Mesothelial cell of epicardium (in vitro differentiated cells): ENCODE measurements at places on chromosomes 6 and 20. TPM values are rescaled to one million over a fixed set of nuclear protein-coding genes. Genes with fewer than 3 reads are reported as not detected.

The RIPOR2 gene
- 1.7 to 1.9 TPM (median 1.7 TPM) in 3 replicates for total RNA-seq

The GUCA1A gene
- total RNA-seq: 0.91 to 1.3 TPM (median 0.92 TPM) in 3 replicates

GRCh38 chr6:48990739-48991138, 472.3 kb downstream of the MMUT start:
- H3K4me1 ChIP-seq: no peaks in the 10 kb centered on the region
- H3K36me3 ChIP-seq: no peaks in the 10 kb centered on the region
- no peaks in the 10 kb centered on the region for H3K27me3 ChIP-seq
- H3K4me3 ChIP-seq: no peak overlapping the region

The OPN5 gene
- total RNA-seq: not detected in 3 replicates

DNA sequence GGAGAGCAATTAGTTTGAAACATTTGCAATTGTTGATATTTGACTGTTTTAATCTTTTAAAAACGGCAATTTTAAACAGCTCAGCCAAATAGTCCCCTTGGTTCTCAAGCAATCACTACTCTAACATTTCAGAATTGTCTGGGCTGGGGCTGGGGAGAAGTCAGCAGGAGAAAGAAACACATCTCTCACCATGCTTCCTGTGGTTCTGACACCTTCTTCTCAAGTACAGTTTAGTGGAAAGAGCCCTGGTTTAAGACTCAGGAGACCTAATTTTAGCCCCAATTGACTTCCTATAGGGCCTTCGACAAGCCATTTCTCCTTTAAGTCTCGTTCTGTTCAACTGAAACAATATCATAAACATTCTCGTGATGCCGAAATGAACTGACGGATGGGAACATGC, 168.4 kb upstream of the CDYL start:
- H3K36me3 ChIP-seq: no peaks in the 10 kb centered on the region
- no peaks in the 10 kb centered on the region for H3K27me3 ChIP-seq
- no peak overlapping the region for H3K27ac ChIP-seq

- peaks cover 34% of the 10 kb centered on the region for H3K4me1 ChIP-seq
- DNase-seq: no peak
- no peak overlapping the region for H3K27ac ChIP-seq
- no peak overlapping the region for H3K4me3 ChIP-seq
- H3K36me3 ChIP-seq: no peaks in the 10 kb centered on the region
- peaks cover 18% of the 10 kb centered on the region for H3K27me3 ChIP-seq
These were observed 159.9 kb downstream of the CD83 start for GRCh38 chr6:14277405-14277930.

The C6orf15 gene
- not detected in 3 replicates for total RNA-seq

GRCh38 chr6:85116475-85116874, 333.4 kb upstream of the NT5E start:
- no peaks in the 10 kb centered on the region for H3K36me3 ChIP-seq
- H3K4me3 ChIP-seq: no peak overlapping the region
- H3K27ac ChIP-seq: no peak overlapping the region
- DNase-seq: no peak
- H3K4me1 ChIP-seq: peaks cover 9% of the 10 kb centered on the region

GRCh38 chr6:40598516-40598915, 11.4 kb upstream of the LRFN2 start:
- DNase-seq: no peak
- H3K36me3 ChIP-seq: no peaks in the 10 kb centered on the region
- no peak overlapping the region for H3K27ac ChIP-seq
- no peaks in the 10 kb centered on the region for H3K4me1 ChIP-seq
- peaks cover 61% of the 10 kb centered on the region for H3K27me3 ChIP-seq

- H3K27me3 ChIP-seq: no peaks in the 10 kb centered on the region
- H3K27ac ChIP-seq: no peak overlapping the region
- DNase-seq: no peak
- H3K4me3 ChIP-seq: no peak overlapping the region
- peaks cover 32% of the 10 kb centered on the region for H3K36me3 ChIP-seq
These were observed 3.9 kb upstream of the ZBTB9 start for GRCh38 chr6:33450434-33450833.

- peaks cover 4% of the 10 kb centered on the region for H3K36me3 ChIP-seq
- no peaks in the 10 kb centered on the region for H3K4me1 ChIP-seq
- peaks cover 16% of the 10 kb centered on the region for H3K27me3 ChIP-seq
- no peak overlapping the region for H3K4me3 ChIP-seq
- DNase-seq: no peak
These were observed 31.8 kb upstream of the ELMO2 start for GRCh38 chr20:46438156-46438750.

GRCh38 chr20:51221791-51222408, 199.0 kb upstream of the KCNG1 start:
- H3K4me1 ChIP-seq: peaks cover 18% of the 10 kb centered on the region
- no peak overlapping the region for H3K27ac ChIP-seq
- H3K36me3 ChIP-seq: no peaks in the 10 kb centered on the region

The DLL1 gene
- total RNA-seq: 2.6 to 4.8 TPM (median 3.6 TPM) in 3 replicates

GRCh38 chr6:1658212-1659005, 48.7 kb downstream of the FOXC1 start:
- no peak for DNase-seq
- H3K4me1 ChIP-seq: peaks cover 26% of the 10 kb centered on the region
- no peaks in the 10 kb centered on the region for H3K27me3 ChIP-seq
- H3K4me3 ChIP-seq: no peak overlapping the region
- H3K36me3 ChIP-seq: peaks cover 3% of the 10 kb centered on the region

DNA sequence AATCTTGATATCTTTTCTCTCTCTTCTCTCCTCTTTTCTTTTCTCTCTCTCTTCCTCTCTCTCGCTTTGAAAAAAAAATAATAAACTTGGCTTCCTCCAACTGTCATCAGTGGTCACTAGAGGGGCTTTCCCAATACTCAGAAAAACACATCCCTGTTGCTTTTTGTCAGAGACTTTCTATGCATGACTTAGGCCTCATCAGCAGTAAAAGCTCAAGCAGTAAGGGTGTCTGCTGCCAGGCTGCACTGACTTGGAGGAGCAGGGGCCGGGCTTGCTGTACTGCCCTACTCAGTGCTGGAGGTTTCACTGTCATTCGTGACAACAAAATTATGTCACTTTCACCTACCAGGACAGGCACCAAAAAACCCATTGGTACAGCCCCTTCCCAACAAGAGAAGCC, 272.0 kb downstream of the ADGB start:
- no peaks in the 10 kb centered on the region for H3K27me3 ChIP-seq
- H3K36me3 ChIP-seq: no peaks in the 10 kb centered on the region
- no peak for DNase-seq
- H3K4me3 ChIP-seq: no peak overlapping the region

GRCh38 chr6:43428112-43428570, 800 bp downstream of the ABCC10 start:
- no peaks in the 10 kb centered on the region for H3K27me3 ChIP-seq
- H3K36me3 ChIP-seq: peaks cover 6% of the 10 kb centered on the region
- peaks cover 17% of the 10 kb centered on the region for H3K4me1 ChIP-seq
- no peak for DNase-seq

- no peak overlapping the region for H3K4me3 ChIP-seq
- DNase-seq: no peak
- peaks cover 25% of the 10 kb centered on the region for H3K36me3 ChIP-seq
- no peaks in the 10 kb centered on the region for H3K27me3 ChIP-seq
- peaks cover 29% of the 10 kb centered on the region for H3K4me1 ChIP-seq
These were observed 270.7 kb downstream of the SOX4 start for GRCh38 chr6:21864206-21864605.

- H3K4me1 ChIP-seq: peaks cover 59% of the 10 kb centered on the region
- no peaks in the 10 kb centered on the region for H3K36me3 ChIP-seq
- DNase-seq: no peak
- peak overlapping the region; percentile 89 for H3K4me3 ChIP-seq
- H3K27me3 ChIP-seq: peaks cover 4% of the 10 kb centered on the region
These were observed 24.8 kb downstream of the ZNF311 start for GRCh38 chr6:28980137-28980851.

GRCh38 chr6:32819729-32820128, 2.9 kb upstream of the HLA-DOB start:
- no peak overlapping the region for H3K4me3 ChIP-seq
- H3K4me1 ChIP-seq: peaks cover 2% of the 10 kb centered on the region
- peaks cover 6% of the 10 kb centered on the region for H3K27me3 ChIP-seq
- no peak overlapping the region for H3K27ac ChIP-seq

- no peak for DNase-seq
- no peak overlapping the region for H3K27ac ChIP-seq
- H3K4me3 ChIP-seq: no peak overlapping the region
- peaks cover 24% of the 10 kb centered on the region for H3K4me1 ChIP-seq
- H3K36me3 ChIP-seq: no peaks in the 10 kb centered on the region
- peaks cover 47% of the 10 kb centered on the region for H3K27me3 ChIP-seq
These were observed 39.5 kb upstream of the PCMTD2 start for GRCh38 chr20:64216036-64216435.

GRCh38 chr6:107607116-107607515, 117.2 kb downstream of the SOBP start:
- H3K4me1 ChIP-seq: peaks cover 41% of the 10 kb centered on the region
- H3K36me3 ChIP-seq: no peaks in the 10 kb centered on the region
- peak overlapping the region; percentile 41 for H3K27ac ChIP-seq
- DNase-seq: no peak

DNA sequence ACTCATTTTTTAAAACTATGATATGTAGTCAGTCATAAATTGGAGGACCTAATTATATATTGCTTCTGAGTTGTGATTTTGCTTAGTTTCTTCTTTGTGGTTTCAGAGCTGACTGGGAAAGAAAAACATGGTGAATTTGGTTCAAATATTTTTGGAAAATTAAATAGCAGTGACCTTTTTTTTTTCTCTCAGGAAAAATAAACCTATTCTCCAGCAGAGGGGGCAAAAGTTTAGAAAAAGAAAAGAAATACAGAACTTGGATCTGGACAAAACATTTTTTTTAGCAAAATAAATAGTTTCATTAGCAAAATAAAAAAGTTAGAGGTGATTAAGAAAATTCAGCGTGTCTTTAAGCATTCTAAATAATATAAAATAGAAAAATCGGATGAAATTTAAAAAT, 10.2 kb downstream of the COL10A1 start:
- H3K4me3 ChIP-seq: no peak overlapping the region
- no peaks in the 10 kb centered on the region for H3K27me3 ChIP-seq
- no peak overlapping the region for H3K27ac ChIP-seq
- DNase-seq: no peak
- H3K36me3 ChIP-seq: peaks cover 16% of the 10 kb centered on the region

The ZSCAN31 gene
- total RNA-seq: 5.8 to 8.8 TPM (median 6.0 TPM) in 3 replicates

DNA sequence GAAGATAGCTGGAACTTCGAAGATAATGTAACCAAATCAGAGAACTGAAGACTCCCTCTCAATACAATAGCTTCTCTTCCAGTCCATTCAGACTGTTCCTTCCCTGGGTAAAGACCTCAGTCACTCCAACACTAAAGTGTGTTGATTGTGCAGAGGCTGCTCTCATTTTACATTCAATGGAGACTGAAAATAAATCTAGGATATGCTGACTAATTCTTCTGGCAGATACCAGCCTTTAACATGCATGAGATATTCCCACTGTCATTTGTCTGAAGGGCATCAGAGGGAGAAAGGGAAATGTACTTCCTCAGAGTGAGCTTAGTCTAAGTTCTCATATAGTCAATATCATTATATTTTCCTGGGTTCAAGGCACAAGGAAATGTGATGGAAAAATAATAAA, 166.4 kb upstream of the IRAK1BP1 start:
- H3K27me3 ChIP-seq: peaks cover 6% of the 10 kb centered on the region
- no peaks in the 10 kb centered on the region for H3K36me3 ChIP-seq
- H3K4me1 ChIP-seq: peaks cover 8% of the 10 kb centered on the region

- no peaks in the 10 kb centered on the region for H3K4me1 ChIP-seq
- DNase-seq: no peak
- no peak overlapping the region for H3K4me3 ChIP-seq
- no peak overlapping the region for H3K27ac ChIP-seq
- H3K27me3 ChIP-seq: no peaks in the 10 kb centered on the region
- H3K36me3 ChIP-seq: no peaks in the 10 kb centered on the region
These were observed 632.7 kb upstream of the AGPAT4 start for GRCh38 chr6:161906571-161906970.

The NEURL2 gene
- total RNA-seq: 7.2 to 8.3 TPM (median 8.1 TPM) in 3 replicates

The MEA1 gene
- total RNA-seq: 56.3 to 64.2 TPM (median 60.1 TPM) in 3 replicates

- no peaks in the 10 kb centered on the region for H3K36me3 ChIP-seq
These were observed 610 bp downstream of the ZNF217 start for GRCh38 chr20:53592992-53593465.

The C6orf141 gene
- total RNA-seq: 6.0 to 8.2 TPM (median 6.5 TPM) in 3 replicates

The CRISP3 gene
- total RNA-seq: 0.66 to 1.2 TPM (median 0.85 TPM) in 3 replicates

GRCh38 chr6:158038291-158039177, 56.9 kb downstream of the SYNJ2 start:
- no peaks in the 10 kb centered on the region for H3K27me3 ChIP-seq

GRCh38 chr20:58433759-58434158, 44.7 kb downstream of the VAPB start:
- H3K4me1 ChIP-seq: no peaks in the 10 kb centered on the region
- no peak for DNase-seq
- no peaks in the 10 kb centered on the region for H3K27me3 ChIP-seq
- no peak overlapping the region for H3K4me3 ChIP-seq
- peaks cover 27% of the 10 kb centered on the region for H3K36me3 ChIP-seq
- H3K27ac ChIP-seq: no peak overlapping the region

DNA sequence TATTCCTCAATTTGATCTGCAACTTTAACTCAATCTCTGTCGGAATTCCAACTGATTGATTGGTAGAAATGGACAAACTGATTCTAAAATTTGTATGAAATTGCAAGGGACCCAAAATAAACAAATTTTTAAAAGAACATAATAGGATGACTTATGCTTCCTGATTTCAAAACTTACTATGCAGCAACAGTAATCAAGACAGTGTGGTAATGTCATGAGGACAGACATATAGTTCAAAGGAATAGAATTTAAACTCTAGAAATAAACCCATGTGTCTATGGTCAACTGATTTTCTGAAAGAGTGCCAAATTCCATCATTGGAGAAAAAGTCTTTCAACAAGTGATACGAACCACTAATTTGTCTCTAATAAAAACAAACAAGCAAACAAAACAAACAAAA, 1320.1 kb upstream of the GJE1 start:
- no peak for DNase-seq
- H3K4me1 ChIP-seq: peaks cover 18% of the 10 kb centered on the region
- H3K4me3 ChIP-seq: no peak overlapping the region
- H3K27ac ChIP-seq: no peak overlapping the region

The IPCEF1 gene
- 0.76 to 1.5 TPM (median 1.0 TPM) in 3 replicates for total RNA-seq

DNA sequence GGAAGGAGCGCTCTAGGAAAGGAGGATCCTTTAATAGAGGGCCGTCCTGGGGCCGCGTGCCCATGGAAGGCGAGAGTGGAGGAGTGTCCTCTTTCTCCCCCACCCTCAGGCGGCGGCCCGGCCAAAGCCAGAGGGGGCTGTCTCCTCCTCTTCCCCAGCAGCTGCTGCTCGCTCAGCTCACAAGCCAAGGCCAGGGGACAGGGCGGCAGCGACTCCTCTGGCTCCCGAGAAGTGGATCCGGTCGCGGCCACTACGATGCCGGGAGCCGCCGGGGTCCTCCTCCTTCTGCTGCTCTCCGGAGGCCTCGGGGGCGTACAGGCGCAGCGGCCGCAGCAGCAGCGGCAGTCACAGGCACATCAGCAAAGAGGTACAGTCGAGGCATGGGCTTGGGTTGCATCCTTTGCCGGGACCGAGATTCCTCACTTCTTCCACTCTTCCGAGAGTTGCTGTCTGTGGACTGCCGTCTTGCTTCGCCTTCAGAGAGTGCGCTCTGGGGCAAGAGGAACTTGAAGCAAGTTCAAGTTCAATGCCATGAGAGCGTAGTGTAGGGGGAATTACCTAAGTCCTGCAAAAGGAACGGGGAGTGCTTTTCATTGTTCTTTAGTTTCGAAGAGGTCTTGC, at the start of gene LAMA2:
Gene LAMA2 (plus strand): TSS at position 148 of the 621 bp plus-strand sequence. CDS start 108 bp downstream, at position 256.
- DNase-seq: peak; percentile 80
- H3K4me3 ChIP-seq: peak within 1 kb of the TSS; percentile 82
- H3K27me3 ChIP-seq: no peaks in the 10 kb centered on the region
- H3K4me1 ChIP-seq: peaks cover 29% of the 10 kb centered on the region
- H3K36me3 ChIP-seq: no peaks in the 10 kb centered on the region

GRCh38 chr6:150979826-150980350, 114.4 kb downstream of the MTHFD1L start:
- H3K36me3 ChIP-seq: peaks cover 9% of the 10 kb centered on the region
- no peak overlapping the region for H3K4me3 ChIP-seq
- H3K4me1 ChIP-seq: peaks cover 32% of the 10 kb centered on the region
